ENCODE measurements at places on chromosomes 3 and 15.

DNA sequence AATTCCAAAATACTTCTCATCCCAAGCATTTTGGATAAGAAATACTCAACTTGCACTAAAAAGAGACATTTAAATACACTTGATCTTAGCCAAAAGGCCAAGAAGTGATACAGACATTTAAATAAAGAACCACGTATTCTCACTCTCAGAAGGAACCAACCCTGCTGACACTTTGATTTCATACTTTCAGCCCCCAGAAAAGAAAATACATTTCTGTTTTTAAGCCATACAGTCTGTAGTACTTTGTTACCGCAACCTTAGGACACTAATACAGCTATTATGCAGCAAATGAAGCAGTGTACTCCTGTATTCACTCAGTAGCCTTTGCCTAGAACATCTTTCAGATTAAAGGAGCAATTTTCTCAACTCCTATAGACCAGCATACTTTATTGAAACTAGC, 86.7 kb downstream of the TBC1D5 start:
- no peak overlapping the region for H3K4me3 ChIP-seq
- no peaks in the 10 kb centered on the region for H3K4me1 ChIP-seq
- no peaks in the 10 kb centered on the region for H3K27me3 ChIP-seq
- no peaks in the 10 kb centered on the region for H3K36me3 ChIP-seq

- H3K27me3 ChIP-seq: no peaks in the 10 kb centered on the region
- no peak overlapping the region for H3K27ac ChIP-seq
- H3K4me1 ChIP-seq: peaks cover 5% of the 10 kb centered on the region
- no peak overlapping the region for H3K4me3 ChIP-seq
Measured at GRCh38 chr3:65713016-65713415, 325.7 kb downstream of the MAGI1 start.

GRCh38 chr15:46676233-46677206, 1040.8 kb upstream of the SEMA6D start:
- no peaks in the 10 kb centered on the region for H3K27me3 ChIP-seq
- H3K36me3 ChIP-seq: no peaks in the 10 kb centered on the region
- H3K27ac ChIP-seq: no peak overlapping the region
- no peaks in the 10 kb centered on the region for H3K4me1 ChIP-seq

- no peaks in the 10 kb centered on the region for H3K27me3 ChIP-seq
- H3K4me3 ChIP-seq: no peak overlapping the region
- DNase-seq: no peak
- no peak overlapping the region for H3K27ac ChIP-seq
Measured at GRCh38 chr15:52673734-52674133, 5.5 kb downstream of the ATOSA start.
